T-helper 17 cell (primary cell): ENCODE measurements at places on chromosomes 12 and 14. TPM values are rescaled to one million over a fixed set of nuclear protein-coding genes. Genes with fewer than 3 reads are reported as not detected.
A peak's percentile ranks its signal among the peaks of the same experiment; 100 is the strongest.

DNA sequence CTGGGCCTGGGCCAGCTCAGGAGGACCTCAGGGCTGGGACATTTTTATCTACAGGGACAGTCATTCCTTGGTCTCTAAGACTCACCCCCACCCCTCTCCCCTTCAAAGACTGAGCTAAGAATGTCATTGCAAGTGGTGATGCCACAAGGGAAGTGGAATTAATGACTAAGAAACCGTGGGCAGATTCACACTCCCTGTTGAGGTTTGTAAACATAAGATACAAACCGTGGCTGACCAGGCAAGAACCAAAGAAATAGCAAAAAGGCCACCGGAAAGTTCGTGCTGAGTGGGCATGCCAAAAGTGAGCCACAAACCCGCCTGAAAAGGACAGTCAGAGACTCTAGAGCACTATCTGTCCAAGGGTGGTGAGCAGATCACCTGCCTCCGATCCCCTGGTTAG lies 25.7 kb downstream of the NUAK1 start:
- H3K4me1 ChIP-seq = no peaks in the 10 kb centered on the region
- peaks cover 78% of the 10 kb centered on the region for H3K27me3 ChIP-seq
- H3K4me3 ChIP-seq = no peak overlapping the region
- no peak overlapping the region for H3K27ac ChIP-seq
- peaks cover under 1% of the 10 kb centered on the region for H3K36me3 ChIP-seq

GRCh38 chr12:70880744-70881143 lies 39.8 kb downstream of the PTPRR start:
- H3K4me1 ChIP-seq = no peaks in the 10 kb centered on the region
- no peak overlapping the region for H3K27ac ChIP-seq
- no peak for DNase-seq
- H3K36me3 ChIP-seq = no peaks in the 10 kb centered on the region

DNA sequence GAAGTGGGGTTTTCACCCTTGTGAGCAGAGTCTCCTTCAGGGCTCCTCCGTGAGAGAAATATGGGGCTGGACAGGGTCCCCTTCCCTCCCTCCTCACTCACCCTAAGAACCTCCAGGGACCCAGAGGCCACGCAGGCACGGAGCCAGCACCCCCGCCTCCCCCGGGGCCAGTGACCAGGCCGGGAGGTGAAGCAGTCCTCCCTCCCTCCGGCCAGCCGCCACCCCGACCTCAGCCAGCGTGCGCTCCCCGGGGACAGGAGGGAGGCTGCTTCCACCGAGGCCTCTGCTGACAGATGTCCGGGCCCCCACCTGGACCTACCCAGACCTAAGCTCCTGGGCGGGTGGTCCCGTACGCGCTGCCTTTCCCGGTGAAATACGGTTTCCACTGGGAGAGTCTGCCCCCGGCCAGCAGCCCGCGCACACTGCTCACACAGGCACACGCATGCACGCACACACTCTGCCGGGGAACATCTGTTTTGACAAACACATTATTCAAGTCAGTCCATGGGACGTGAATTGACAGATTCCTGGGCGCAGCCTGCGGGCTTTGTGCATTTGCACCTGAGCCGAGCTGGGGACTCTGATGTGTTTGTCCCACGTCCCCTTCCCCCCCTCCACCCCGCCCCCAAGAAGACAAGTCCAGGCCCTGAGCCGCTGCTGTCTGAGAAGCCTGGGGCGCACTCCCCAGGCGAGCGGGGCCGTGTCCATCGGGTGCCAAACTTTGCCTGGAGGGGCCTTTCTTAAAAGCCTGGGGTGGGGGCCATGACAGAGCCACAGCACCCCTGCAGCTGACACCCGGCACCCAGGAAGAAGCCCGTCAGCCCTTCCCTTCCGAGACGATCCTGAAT lies 725 bp downstream of the RIMBP2 start:
- peaks cover 7% of the 10 kb centered on the region for H3K4me1 ChIP-seq
- peak overlapping the region; percentile 43 for H3K4me3 ChIP-seq

GRCh38 chr12:109880043-109880931 lies at the start of gene GLTP:
GLTP (minus strand) TSS chr12:109880541; CDS start chr12:109880374, 167 bp downstream.
- peak within 1 kb of the TSS; percentile 98 for H3K4me3 ChIP-seq
- H3K27me3 ChIP-seq = no peaks in the 10 kb centered on the region
- peak within 1 kb of the TSS; percentile 93 for H3K27ac ChIP-seq
- DNase-seq = peak; percentile 94

DNA sequence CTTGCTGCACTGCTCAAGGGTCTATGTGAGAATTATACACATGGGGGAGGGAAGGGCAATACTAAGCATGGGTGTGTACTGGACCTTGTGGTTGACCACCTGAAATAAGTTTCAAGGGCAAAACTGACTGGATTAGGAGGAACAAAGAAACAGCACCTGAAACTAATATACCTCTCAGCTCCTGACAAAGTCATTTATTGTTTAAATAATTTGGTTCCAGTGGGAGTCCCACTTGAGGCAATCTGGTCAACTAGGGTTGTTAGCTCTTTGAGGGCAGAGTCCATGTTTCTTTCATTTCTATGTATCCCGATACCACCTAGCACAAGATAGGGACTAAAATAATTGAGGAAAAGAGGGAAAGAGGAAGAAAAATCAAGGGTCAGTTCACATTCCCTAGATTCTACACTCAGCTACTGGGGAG lies 45.5 kb downstream of the STXBP6 start:
- peaks cover 10% of the 10 kb centered on the region for H3K27me3 ChIP-seq
- no peak overlapping the region for H3K4me3 ChIP-seq
- no peak for DNase-seq
- no peaks in the 10 kb centered on the region for H3K4me1 ChIP-seq
- H3K36me3 ChIP-seq = no peaks in the 10 kb centered on the region

DNA sequence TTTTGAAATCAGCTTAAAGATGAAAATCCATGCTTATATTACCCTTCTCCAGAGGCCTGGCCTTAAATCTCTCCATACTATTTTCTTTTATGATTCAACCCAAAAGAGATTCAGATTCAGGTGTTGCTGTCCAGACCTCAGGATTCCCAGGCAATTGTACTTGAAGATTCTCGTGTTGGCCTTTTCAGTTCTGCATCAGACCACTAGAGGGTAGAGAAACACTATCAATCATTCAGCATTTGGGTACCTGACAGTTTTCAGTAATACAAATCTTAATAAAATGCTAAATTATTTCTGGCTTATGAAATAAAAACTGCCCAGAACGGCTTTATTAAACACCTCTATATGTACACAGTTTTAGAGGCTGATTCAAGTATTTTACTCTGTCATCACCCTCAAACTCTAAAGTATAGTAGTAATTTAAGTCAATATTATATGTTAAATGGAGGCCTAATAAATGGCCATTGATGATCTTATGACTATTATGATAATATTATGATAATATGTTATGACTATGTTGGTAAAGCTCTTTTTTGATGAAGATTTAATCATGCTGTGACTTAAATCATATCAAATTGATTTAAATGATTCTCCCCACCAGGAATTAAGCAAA lies 301.1 kb downstream of the DUSP6 start:
- H3K27me3 ChIP-seq = no peaks in the 10 kb centered on the region
- H3K27ac ChIP-seq = no peak overlapping the region
- H3K36me3 ChIP-seq = peaks cover 2% of the 10 kb centered on the region
- no peak overlapping the region for H3K4me3 ChIP-seq

DNA sequence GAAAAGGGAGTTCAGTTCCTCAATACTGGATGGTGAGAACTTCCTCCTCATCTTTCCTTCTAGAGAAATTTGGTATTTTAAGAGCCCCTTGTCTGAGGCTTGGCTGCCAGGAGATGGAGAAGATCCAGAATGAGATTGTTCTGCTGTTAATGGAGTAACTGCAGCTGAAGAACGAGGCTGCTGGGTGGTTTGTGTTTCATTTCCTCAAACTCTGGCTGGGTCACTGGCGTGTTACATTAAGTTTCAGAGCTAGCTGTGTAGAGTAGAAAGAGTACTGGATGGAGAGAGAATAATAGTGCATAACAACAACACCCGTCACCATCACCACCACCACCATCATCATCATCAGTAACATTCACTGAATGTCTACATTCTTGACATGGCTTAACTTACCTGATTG lies 325.0 kb upstream of the TBX3 start:
- no peak overlapping the region for H3K4me3 ChIP-seq
- no peak overlapping the region for H3K27ac ChIP-seq
- no peak for DNase-seq
- no peaks in the 10 kb centered on the region for H3K36me3 ChIP-seq
- H3K27me3 ChIP-seq = no peaks in the 10 kb centered on the region
- H3K4me1 ChIP-seq = no peaks in the 10 kb centered on the region

DNA sequence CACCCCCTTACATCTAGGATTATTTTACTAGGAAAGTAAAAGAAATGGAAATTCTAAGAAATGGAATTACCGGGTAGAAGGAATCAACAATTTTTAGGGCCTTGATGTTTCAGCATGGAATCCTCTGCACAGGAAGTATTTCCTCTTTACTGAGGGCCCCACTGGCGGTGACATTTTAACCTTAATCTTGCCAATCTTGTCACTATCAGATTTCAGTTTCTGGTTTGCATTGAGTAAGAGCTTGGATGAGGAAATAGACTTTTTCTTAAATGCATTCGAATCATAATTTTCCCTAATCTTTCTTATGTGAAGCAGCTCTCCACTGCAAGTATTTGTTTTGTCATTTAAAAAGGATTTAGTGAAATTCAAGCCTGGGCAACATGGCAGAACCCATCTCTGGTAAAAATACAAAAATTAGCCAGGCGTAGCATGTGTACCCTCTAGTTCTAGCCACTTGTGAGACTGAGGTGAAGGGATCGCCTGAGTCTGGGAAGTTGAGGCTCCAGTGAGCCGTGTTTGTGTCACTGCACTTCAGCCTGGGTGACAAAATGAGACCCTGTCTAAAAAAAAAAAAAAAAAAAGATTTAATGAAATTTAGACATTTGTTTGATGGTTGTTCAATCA lies 40.7 kb downstream of the TPCN1 start:
- H3K4me1 ChIP-seq = peaks cover 26% of the 10 kb centered on the region
- H3K4me3 ChIP-seq = peak overlapping the region; percentile 56
- H3K36me3 ChIP-seq = peaks cover 6% of the 10 kb centered on the region
- H3K27me3 ChIP-seq = no peaks in the 10 kb centered on the region
- DNase-seq = no peak

GRCh38 chr12:12542286-12542685 lies 20.4 kb downstream of the DUSP16 start:
- peaks cover 31% of the 10 kb centered on the region for H3K4me1 ChIP-seq
- peak overlapping the region; percentile 69 for H3K27ac ChIP-seq
- DNase-seq = no peak
- H3K36me3 ChIP-seq = peaks cover 2% of the 10 kb centered on the region
- H3K27me3 ChIP-seq = no peaks in the 10 kb centered on the region

- H3K36me3 ChIP-seq = peaks cover 8% of the 10 kb centered on the region
- H3K27me3 ChIP-seq = peaks cover 4% of the 10 kb centered on the region
- DNase-seq = no peak
- peak overlapping the region; percentile 95 for H3K27ac ChIP-seq
- peaks cover 46% of the 10 kb centered on the region for H3K4me1 ChIP-seq
- peak overlapping the region; percentile 99 for H3K4me3 ChIP-seq
These were observed 545 bp downstream of the SMARCC2 start for GRCh38 chr12:56188778-56189098.

- H3K4me1 ChIP-seq = peaks cover 33% of the 10 kb centered on the region
- H3K36me3 ChIP-seq = no peaks in the 10 kb centered on the region
- DNase-seq = no peak
- peak overlapping the region; percentile 73 for H3K27ac ChIP-seq
- no peaks in the 10 kb centered on the region for H3K27me3 ChIP-seq
These were observed 39.7 kb downstream of the LEMD3 start for GRCh38 chr12:65208964-65209654.

GRCh38 chr12:106035421-106035820 lies 103.3 kb downstream of the NUAK1 start:
- no peak overlapping the region for H3K27ac ChIP-seq
- peaks cover 1% of the 10 kb centered on the region for H3K27me3 ChIP-seq
- H3K36me3 ChIP-seq = no peaks in the 10 kb centered on the region
- no peak overlapping the region for H3K4me3 ChIP-seq
- no peaks in the 10 kb centered on the region for H3K4me1 ChIP-seq

GRCh38 chr12:2226641-2227040 lies 173.9 kb downstream of the CACNA1C start:
- H3K27ac ChIP-seq = no peak overlapping the region
- H3K4me1 ChIP-seq = no peaks in the 10 kb centered on the region
- DNase-seq = no peak
- no peaks in the 10 kb centered on the region for H3K36me3 ChIP-seq
- H3K4me3 ChIP-seq = no peak overlapping the region
- H3K27me3 ChIP-seq = peaks cover 20% of the 10 kb centered on the region

DNA sequence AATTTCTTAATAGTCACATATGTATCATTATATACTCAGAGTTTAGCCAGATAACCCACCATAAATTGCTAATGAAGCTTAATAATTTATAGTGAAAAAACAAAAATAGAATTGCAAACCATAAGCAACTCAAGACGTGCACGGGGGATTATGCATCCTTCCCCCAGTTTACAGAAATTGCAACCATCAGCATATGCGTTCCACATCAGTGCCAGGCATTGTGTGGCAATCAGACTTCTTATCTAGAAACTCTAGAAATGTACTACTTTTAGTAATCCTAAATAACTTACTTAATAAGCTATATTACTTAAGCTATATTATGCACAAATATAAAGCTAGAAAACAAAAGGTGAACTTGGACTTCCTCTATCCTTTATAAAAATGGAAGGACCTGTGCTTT lies 115.8 kb downstream of the CRADD start:
- H3K4me1 ChIP-seq = peaks cover 18% of the 10 kb centered on the region
- H3K27me3 ChIP-seq = no peaks in the 10 kb centered on the region
- no peaks in the 10 kb centered on the region for H3K36me3 ChIP-seq
- DNase-seq = no peak
- H3K4me3 ChIP-seq = no peak overlapping the region
- no peak overlapping the region for H3K27ac ChIP-seq

- peaks cover 79% of the 10 kb centered on the region for H3K27me3 ChIP-seq
- no peak overlapping the region for H3K4me3 ChIP-seq
- DNase-seq = no peak
- H3K27ac ChIP-seq = no peak overlapping the region
- H3K36me3 ChIP-seq = no peaks in the 10 kb centered on the region
- H3K4me1 ChIP-seq = peaks cover 10% of the 10 kb centered on the region
These were observed 108.5 kb upstream of the MYL2 start for GRCh38 chr12:111028830-111029229.

- peak; percentile 30 for DNase-seq
- H3K27me3 ChIP-seq = peaks cover 4% of the 10 kb centered on the region
- peak within 1 kb of the TSS; percentile 90 for H3K4me3 ChIP-seq
- H3K4me1 ChIP-seq = peaks cover 14% of the 10 kb centered on the region
- no peaks in the 10 kb centered on the region for H3K36me3 ChIP-seq
These were observed at the start of gene FBXW8 for GRCh38 chr12:116910645-116911451. FBXW8 (plus strand) TSS chr12:116910950; CDS start chr12:116911038, 88 bp downstream.

GRCh38 chr14:87066221-87066817 lies 926.7 kb downstream of the GALC start:
- H3K4me3 ChIP-seq = no peak overlapping the region
- no peak overlapping the region for H3K27ac ChIP-seq
- no peaks in the 10 kb centered on the region for H3K4me1 ChIP-seq
- no peak for DNase-seq
- no peaks in the 10 kb centered on the region for H3K27me3 ChIP-seq

The ENTPD5 gene
- 8.3 TPM for total RNA-seq

The TAS2R20 gene
- 1.7 TPM for total RNA-seq

The SMAGP gene
- 1.9 TPM for total RNA-seq

The INHBC gene
- not detected for total RNA-seq

The IAPP gene
- not detected for total RNA-seq

The C12orf50 gene
- not detected for total RNA-seq

The PLXNC1 gene
- total RNA-seq = 26.5 TPM

The LRIG3 gene
- not detected for total RNA-seq

The TUNAR gene
- not detected for total RNA-seq

The SLC5A8 gene
- not detected for total RNA-seq
